ENCODE measurements at places on chromosomes 5 and 9.

DNA sequence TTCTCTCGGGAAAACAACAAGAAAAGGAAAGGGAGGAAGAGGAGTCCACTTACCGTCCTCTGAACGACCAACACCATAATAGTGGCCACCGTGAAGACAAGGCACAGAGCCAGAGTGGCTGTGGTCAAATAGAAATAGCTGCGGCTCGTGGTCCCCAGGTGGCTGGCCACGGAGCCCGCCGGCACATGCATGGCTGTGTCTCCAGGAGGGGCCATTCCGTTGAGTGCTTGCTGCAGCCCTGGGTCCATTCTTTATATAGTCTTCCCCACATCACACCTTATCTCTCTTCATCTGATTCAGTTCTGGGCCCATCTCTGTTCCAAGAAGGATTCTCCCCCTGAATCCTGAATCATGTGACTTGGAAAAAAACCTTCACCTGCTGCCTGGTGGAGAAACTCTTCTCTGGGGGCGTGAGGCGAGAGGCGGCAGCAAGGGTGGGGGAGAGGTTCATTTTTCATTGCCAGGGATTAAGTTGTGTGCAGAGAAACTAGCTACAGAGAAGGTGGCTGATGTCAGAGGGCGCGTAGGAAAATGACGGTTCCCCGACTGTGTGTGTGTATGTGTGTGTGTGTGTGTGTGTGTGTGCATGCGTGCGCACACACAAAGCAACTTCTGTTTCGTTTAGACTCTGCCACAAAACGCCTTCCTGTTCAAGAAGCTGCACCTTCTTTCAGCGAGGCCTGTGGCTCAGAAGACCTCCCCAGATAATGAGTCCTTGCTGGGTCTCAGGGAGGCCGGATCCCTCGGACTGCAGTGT lies at the start of gene TNFSF8:
Gene TNFSF8, minus strand, starts transcription at position 536 of the 757 bp plus-strand sequence. Its CDS starts 288 bp downstream, at position 248.
- DNase-seq: peak; percentile 90

- peak; percentile 67 for DNase-seq
These were observed 6.0 kb upstream of the AQP3 start for GRCh38 chr9:33453286-33453860.

GRCh38 chr5:124566875-124567450 lies 179.5 kb downstream of the ZNF608 start:
- DNase-seq: no peak

GRCh38 chr5:142661957-142662356 lies 23.9 kb downstream of the FGF1 start:
- DNase-seq: no peak

DNA sequence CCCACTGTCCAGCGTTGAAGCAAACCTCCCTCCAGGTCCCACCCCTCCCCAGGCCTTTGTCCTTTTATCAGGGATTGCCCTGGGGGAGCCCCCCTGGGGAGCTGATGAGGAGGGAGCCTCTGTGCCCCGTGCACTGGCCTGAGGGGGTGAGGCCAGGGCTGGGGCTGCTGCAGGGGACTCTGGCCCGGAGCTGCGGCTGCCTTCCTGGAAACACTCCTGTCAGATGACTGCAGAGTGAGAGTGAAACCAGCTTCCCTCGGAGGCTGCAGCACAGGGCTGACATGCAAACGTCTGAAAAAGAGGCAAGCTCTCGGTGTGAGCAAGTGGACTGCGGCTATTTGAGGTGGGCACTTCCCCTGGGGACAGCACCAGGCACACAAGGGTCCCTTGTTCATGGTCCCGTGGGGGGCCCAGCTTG lies 4.6 kb upstream of the TRAF2 start:
- peak; percentile 86 for DNase-seq

DNA sequence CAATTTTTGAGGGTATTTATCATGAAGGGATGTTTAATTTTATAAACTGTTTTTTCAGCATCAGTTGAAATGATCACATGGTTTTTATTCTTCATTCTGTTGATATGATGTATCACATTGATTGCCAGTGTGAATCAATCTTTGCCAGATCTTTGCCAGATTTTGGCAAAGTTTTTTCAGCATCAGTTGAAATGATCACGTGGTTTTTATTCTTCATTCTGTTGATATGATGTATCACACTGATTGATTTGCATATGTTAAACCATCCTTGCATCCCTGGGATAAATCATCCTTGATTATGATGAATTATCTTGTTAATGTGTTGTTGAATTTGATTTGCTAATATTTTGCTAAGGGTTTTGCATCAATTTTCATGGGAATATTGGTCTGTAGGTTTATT lies 140.9 kb upstream of the TAS2R1 start:
- no peak for DNase-seq

GRCh38 chr5:180519098-180519497 lies 24.9 kb downstream of the CNOT6 start:
- DNase-seq: no peak

DNA sequence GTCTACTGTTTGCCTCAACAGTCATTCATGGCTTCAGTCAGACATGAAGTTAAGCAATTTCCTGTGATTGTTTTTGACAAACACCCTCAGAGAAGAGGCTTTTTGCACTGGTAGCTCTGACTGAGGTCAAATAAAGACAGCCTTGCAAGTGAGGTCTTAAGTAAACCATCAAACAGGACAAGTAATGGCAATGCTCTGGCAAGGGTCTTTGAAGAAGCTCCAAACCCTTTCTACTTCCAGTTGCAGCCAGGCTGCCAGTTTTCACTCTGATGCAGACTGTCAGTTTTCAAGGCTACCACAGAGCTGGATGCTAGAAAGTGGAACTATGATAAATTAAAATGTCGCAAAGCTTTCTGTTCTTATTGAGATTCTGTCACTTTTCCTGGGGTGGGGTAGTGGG lies 421.5 kb upstream of the PTGER4 start:
- DNase-seq: peak; percentile 27

DNA sequence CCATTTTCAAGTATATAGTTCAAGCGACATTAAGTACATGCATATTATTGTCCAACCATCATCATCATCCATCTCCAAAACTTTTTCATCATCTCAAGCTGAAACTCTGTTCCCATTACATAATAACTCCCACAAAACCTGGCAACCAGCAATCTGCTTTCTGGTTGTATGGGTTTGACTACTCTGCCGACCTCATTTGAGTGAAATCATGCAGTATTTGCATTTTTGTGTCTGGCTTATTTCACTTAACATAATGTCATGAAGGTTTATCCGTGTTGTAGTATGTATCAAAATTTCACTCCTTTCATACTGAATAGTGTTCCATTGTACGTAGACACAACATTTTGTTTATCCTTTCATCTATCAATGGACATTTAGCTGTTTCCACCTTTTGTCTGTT lies 74.8 kb downstream of the SGCD start:
- DNase-seq: no peak

- no peak for DNase-seq
These were observed 339.0 kb downstream of the ADGRV1 start for GRCh38 chr5:90897618-90898017.

DNA sequence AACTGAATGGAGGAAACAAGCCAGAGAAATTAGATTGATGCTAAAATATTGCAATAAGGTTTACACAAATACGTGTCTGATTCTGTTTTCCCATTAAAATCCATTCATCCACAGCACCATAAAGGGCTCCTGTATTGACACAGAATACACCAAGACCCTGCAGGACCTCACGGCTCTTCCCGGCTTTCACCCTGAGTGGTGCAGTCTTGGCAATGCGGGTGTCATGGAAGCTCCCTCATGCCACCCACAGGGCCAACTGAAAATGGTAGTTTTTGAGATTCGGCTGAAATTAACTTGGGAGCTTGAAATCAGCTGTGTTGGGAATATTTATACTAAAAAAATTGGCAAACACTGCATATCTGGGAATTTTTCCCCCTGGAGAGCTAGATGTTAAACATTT lies 17.3 kb upstream of the EXOC3 start:
- peak; percentile 60 for DNase-seq

DNA sequence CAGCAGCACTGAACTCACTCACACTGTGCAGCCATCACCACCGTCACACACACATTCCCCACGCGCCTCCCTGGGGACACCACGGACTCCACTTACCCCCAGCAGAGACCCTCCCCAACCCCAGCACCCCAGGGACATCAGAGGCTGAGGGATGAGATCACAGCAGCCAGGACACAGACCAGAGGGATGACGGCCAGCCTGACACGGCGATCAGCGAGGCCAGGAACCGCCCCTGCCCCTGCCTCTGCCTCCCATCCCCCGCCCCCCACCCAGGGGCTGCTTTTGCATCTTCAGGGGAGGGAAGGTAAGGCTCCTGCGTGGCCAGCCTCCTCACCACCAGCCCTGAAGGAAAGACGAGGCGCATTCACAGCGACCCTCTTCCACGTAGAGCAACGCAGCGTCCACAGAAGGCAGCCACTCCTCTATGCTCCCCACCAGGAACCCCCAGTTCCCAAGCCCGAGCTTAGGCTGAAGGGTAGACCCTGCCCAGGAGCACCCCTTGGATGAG lies 104.5 kb downstream of the VAV2 start:
- no peak for DNase-seq

GRCh38 chr9:97357056-97357455 lies 49.6 kb downstream of the CCDC180 start:
- DNase-seq: no peak

- DNase-seq: no peak
These were observed 75.7 kb downstream of the PBX3 start for GRCh38 chr9:125822902-125823301.

- DNase-seq: no peak
These were observed 21.2 kb downstream of the DYNC2I2 start for GRCh38 chr9:128635266-128636023.

DNA sequence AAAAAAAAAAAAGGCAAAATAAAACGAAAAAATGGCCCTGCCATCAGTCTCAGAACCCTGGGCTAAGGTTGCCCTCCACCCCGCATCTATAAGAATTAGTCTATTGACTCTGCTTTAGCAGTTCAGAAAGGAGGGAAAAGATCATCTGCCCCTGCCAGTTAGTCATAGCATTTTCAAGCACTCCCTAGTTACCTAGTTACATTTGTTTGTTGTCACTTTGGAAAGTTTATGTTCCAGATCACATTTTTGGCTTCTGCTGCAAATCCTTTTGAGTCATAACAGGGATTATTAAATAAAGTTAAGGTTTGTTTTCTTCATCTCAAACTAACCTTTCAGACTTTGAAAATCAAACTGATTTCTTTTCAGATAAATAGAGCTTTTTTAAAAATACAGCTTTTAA lies 52.1 kb downstream of the AQP7 start:
- no peak for DNase-seq

- no peak for DNase-seq
These were observed 42.8 kb downstream of the NFIB start for GRCh38 chr9:14271093-14271673.

DNA sequence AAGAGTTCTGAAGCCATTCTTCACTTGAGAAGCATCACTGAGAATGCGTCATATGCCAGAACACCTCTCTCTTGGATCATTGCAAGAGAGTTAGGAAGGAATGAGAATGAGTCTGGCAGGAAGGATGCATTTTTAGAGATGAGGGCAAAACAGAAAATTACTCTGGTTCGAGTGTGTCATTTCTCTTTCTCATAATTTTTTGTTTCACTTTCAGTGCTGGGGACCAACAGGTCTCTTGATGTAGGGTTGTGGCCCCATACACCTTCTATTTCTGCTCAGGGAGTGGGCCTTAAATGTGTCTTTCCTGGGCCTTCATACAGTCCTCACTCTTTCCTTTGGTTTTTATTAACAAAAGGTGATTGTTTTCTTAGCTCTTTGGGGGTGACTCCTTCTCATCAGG lies 302.4 kb downstream of the NR3C1 start:
- peak; percentile 22 for DNase-seq

GRCh38 chr9:32483343-32483742 lies 42.7 kb downstream of the RIGI start:
- DNase-seq: no peak

- DNase-seq: peak; percentile 19
These were observed 1.8 kb downstream of the UBAP2 start for GRCh38 chr9:34046784-34047379.

DNA sequence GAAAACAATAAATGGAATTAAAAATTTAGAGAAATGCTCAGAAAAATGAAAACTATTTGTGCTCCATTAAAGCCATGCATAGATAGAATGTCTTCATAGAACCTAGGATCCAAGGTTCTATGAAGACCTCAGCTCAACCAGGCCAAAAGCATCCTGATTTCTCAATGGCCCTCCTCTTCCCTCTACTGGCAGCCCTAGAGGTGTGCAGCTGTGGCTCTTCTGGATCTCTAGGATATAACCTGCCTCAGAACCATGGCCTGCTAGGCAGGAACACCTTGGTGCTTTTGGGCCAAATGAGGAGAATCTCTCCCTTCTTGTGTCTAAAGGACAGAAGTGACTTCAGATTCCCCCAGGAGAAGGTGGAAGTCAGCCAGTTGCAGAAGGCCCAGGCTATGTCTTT lies 15.1 kb downstream of the IFNA1 start:
- peak; percentile 32 for DNase-seq

DNA sequence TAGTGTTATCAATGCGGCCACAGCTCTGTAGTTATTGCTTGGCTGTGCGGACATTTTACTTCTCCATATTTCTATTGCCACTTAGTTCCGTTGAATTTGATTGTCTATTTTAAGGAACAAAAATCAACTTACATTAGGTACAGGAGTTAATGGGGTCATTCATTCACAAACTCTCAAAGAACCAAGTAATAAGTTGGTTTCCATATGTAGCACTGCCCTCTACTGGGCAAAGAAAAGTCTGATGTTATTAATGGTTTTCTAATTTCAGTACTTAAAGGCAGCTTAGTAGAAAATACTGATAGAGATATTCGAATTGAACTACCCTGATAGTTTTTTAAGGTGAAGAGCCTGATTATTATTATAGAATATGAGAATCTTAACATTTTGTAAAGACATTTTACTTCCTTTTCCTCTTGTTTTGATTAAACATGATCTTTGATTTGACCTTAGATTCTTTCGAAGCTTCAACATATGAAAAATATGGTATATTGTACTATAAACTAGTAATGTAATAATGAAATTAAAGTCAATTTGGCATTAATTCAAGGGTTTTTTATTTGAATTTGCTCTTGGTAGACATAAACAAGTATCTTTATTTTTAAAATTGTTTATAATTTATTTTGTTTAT lies 119.5 kb upstream of the CTNND2 start:
- no peak for DNase-seq

All from activated naive CD4-positive, alpha-beta T cell treated with anti-CD3 and anti-CD28 coated beads for 36 hours (primary cell).